ACHN (cell line): ENCODE measurements at places on chromosomes 16 and 17.
A peak's percentile ranks its signal among the peaks of the same experiment; 100 is the strongest.

DNA sequence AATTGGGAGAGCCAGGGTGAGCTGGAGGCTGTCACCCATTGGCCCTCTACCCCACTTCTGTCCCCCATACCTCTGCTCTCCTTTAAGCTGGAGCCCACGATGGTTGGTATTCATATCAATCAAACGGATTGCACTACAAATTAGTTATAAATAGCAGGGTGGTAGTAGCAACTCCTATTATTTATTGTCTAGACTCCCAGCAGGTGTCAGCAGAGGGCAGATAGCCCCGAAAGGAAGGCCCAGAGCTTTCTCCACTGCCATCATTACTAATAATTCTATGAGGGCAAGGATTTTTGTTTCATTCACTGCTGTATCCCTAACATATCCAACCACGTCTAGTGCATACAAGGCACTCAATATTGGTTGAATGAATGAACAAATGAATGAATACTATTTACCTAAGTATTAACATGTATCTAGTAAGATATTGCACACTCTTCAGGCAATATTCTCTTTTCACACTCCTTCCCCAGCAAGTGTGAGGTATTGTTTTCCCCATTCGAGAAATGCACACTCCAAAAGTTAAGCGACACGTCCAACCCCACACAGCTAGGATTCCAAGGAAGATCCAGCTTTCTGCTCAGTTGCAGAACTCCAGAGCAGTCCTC, 6.3 kb downstream of the C17orf50 start:
- DNase-seq = peak; percentile 59

DNA sequence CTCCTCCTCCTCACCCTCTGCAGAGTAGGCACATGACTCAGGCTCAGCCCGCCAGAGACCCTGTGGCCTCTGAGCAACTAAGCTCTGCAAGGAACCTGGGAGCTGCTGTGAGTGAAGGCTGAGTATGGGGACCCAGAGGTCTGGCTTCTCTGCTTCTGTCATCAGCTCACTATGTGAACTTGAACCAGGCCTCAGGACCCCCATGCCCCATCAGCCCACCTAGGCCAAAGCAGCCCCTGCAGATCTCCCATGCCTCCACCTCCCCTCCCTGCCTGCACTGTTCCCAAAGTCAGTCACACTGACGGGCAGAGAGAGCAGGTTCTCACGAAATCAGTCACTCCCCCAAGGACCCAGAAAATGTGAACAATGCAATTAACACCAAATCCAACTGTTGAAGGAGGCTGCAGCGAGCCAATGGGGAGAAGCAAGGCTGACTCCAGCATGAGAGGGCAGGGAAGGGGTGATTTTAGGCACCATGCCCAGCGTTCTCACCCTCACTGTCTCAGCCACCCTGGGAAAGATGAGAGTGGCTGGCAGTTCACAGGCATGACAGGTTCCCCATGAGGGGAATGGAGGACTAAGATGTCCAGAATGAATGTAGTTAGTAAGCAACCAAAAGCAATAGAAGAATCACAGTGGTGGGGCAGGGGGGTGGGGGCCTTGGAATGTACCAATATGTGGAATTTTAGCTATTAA, 60.6 kb downstream of the BEAN1 start:
- DNase-seq = no peak

GRCh38 chr16:81560979-81561657, 116.5 kb downstream of the CMIP start:
- DNase-seq = peak; percentile 68

DNA sequence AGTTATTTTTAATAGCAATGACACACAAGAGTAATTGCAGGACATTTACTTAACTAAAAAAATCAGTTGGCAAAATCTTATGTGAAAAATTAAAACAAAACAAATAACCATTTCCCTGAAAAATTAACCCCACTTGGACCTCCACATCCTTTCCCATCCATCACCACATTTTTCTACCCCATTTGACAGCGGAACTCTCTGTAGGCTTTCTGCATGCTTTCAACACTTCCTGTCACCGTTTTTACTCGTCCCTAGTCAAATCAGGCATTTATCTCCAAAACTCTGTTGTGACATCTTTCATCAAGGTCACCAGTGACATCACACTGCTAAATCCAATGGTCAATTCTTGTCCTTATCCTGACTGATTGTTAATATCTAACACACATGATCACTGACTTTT, 27.5 kb downstream of the KCNJ16 start:
- DNase-seq = no peak

- no peak for DNase-seq
These were observed 4.6 kb downstream of the MMP28 start for GRCh38 chr17:35790841-35791240.

GRCh38 chr16:76748461-76749348, 442.3 kb upstream of the MON1B start:
- DNase-seq = no peak

DNA sequence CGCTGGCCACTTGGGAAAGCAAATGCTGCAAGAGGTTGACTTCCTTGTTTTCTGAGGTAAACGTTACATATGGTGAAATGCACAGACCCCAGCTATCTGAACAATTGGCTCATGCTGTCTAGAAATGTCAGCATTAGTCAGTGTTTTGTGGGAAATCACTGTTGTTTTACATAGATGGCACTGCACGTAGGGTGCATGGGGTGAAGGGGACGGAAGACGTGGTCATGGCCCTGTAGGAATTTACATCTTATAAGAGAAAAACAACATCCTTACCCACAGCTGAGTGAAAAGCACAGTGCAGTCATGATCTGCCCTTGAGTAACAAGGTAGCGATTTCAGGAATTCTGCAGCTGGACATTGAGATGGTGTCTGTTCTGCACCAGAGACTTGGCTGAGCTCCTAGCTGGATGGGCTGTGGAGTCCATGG, 15.2 kb downstream of the RPTOR start:
- DNase-seq = peak; percentile 73

- no peak for DNase-seq
These were observed 10.7 kb downstream of the CYBC1 start for GRCh38 chr17:82439829-82440365.

- DNase-seq = no peak
These were observed 15.7 kb upstream of the CCL1 start for GRCh38 chr17:34378664-34379101.

DNA sequence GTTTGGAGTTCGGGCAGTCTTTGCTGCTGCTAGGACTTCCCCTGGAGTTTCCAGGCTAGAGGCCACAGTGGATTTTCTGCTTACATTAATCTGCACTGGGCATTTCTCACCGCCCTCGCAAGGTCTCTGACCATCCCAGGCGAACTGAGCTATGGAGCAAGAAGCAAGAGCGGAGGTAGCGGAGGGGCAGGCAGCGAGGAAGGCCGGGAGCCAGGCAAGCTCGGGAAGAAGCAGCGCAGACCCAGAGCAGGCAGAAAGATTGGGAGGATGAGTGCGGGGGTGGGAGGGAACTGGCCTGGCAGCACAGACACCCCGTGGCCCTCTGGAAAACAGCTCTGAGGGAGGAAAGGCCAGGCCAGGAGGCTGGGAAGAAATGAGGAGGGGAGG, 3.8 kb downstream of the COTL1 start:
- no peak for DNase-seq

- no peak for DNase-seq
These were observed 5.1 kb downstream of the NME3 start for GRCh38 chr16:1766231-1766630.

- DNase-seq = no peak
These were observed 23.6 kb downstream of the SEZ6 start for GRCh38 chr17:28982131-28982793.

GRCh38 chr17:78738278-78738677, 43.8 kb downstream of the CYTH1 start:
- no peak for DNase-seq

DNA sequence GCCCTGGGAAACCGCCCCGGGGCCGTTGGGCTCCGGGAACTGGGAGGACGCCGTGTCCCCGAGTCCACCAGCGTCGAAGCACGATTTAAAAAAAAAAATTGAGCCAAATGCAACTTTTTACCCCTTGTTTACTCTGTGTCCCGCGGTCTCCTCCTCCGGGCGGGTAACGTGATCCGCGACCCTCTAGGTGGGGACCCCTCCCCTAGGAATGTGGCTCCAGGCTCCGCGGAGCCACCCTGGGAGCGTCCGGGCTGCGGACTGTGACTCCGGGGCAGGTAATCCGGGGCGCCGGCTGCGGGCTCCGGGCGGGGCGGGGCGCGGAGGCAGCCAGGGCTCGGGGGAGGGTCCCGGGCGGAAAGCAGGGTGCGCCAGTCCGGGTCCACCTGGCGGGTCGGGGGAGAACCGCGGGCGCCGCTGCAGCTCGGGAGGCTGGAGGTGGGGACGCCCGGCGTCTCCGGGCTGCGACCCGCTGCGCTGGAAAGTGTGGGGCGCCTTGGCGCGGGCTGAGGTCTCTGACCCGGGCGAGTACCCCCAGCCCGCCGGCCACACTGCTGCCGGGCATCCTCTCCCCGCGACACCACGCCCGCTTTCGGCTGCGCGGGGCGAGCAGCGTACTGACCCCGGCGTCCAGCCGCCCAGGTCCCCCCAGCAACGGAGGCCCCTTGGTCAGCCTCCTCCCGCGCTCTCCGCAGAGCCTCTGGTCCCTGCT, 852 bp upstream of the HELZ start:
- peak; percentile 21 for DNase-seq

DNA sequence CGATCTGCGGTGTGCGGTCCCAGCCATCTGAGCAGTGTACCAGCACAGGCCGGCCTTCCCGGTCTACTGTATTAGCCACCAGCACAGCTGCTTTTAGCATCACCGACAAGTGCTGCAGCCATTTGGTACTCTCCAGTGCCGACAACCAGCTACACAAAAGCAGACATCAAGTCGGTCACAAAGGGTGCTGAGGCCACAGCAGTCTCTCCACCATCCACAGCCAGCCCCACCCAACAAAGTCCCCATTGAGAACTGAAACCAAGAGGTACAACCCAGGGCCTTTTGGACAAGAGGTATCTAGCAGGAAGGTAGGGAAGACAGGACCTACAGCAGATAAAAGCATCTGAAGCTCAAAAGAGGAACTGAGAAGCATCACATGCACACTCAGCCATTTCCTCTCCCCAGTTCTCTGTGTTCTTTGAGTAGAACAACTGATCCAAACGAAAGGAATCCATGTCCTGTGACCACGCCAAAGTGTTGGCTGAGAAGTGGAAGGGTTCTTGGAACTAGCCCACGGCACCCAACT, 9.5 kb downstream of the MTMR4 start:
- no peak for DNase-seq

GRCh38 chr16:9393591-9393990, 302.1 kb downstream of the HAPSTR1 start:
- DNase-seq = no peak

- no peak for DNase-seq
These were observed 46.6 kb upstream of the LCMT1 start for GRCh38 chr16:25064937-25065336.

DNA sequence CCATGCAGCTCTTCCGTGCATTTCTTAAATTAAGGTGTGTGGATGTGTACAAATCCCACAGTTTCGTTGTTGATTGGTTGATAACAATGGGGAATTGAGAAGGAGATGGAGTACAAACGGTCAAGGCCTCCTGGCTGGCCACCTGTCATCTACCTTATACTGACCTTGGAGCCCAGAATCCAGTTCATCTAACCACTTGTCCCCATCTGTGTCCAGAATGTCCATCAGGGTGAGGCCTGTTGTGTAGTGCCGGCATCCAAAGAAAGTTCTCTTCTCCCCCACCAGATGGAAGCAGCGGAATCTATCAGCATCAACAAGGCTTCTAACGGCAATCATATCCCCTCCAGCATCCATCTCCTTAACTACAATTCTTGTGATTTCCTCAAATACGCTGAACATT, 1.5 kb downstream of the GSDMB start:
- DNase-seq = no peak

- DNase-seq = peak; percentile 76
These were observed 1.8 kb downstream of the ASGR1 start for GRCh38 chr17:7177191-7177953.

GRCh38 chr17:42855048-42855596, 4.1 kb downstream of the AOC3 start:
- no peak for DNase-seq

GRCh38 chr16:66949472-66949871, 11.6 kb upstream of the CES3 start:
- DNase-seq = no peak

DNA sequence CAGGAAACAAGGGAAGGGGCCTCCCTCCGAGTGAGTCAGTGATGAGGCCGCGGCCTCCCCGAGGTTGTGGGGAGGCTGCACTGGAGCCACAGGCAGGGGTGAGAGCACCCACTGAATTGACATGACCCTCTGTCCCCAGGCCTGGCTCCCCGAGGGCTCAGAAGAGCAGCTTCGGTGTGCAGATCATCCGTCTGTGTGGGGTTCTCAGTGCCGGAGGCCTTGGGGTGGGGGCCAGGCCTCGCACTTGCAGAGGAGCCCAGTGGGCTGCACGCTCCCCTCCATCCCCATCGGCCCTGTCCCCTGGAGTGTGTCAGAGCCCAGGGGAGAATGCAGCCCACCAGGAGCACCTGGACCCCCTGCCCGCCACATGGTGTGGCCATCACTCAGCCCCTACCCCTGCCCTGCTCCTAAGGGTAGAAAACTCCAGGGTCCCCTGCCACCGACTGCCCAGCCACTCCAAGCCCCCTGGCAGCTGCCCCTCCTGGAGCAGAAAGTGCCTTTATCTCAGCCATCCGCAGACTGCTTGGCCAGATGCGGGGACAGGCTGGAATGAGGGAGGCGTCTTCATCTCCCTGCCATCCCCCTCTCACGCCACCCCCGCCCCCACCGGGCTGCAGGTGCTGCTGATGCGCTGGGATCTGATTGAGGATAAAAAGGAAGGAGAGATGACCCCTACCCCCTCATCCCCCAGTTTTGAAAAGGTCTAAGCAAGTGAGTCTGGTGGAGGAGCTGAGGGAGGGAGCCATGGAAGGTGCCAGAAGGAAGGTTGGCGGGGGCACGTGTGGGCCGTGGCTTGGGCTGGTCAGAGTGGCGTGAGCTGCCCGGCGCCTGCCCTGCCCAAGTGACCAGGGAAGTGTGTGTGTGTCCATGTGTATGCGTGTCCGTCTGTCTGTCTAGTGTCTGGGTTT, 358.3 kb downstream of the SEC14L1 start:
- no peak for DNase-seq

DNA sequence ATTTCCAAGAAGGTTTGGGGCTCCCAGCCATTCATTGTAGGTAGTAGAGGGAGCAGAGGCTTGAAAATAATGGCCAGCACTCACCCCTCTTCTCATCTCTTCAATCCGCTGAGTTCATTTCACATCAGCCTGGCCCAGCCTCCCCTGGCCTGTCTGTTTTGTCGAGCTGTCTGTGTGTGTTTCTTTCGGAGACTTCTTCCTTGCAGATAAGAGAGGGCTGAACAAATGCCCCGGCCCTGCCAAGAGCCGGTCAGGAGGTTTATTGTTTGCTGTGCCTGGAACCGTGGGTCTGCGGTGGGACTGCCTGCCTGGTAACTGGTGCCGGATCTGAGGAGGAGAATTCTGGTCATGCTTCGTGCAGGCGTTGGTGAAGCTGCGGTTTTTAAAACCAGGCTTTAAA, 3.4 kb downstream of the VPS4A start:
- no peak for DNase-seq

GRCh38 chr17:66633317-66633965, 201.5 kb upstream of the CACNG5 start:
- no peak for DNase-seq

DNA sequence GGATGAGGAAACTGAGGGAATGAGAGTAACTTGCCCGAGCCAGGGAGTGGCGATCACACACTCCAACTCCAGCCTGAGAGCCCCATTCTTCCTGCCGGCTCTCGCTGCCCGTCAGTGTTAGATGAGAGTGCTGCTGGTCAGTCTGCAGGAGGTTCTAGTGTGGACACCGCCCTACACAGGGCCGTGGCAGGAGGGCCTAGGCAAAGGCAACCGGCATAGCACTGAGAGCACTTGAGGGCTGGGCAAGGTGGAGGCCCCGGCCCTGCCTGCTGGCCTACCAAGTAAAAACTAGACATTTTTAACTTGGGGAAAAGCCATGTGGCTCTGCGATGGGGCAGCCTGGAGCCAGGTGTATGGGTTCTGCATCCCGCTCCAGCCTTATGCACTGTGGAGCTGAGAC, 354.8 kb downstream of the SEC14L1 start:
- no peak for DNase-seq
